ENCODE measurements at places on chromosomes 12 and 14.

GRCh38 chr14:32508281-32508680 lies 179.2 kb downstream of the AKAP6 start:
- DNase-seq, result no peak

- DNase-seq, result no peak
Measured at GRCh38 chr12:115626210-115626609, 651.3 kb downstream of the MED13L start.

GRCh38 chr12:59977779-59978178 lies 381.9 kb downstream of the SLC16A7 start:
- DNase-seq, result no peak

- DNase-seq, result no peak
Measured at GRCh38 chr14:55316564-55316963, 45.3 kb downstream of the FBXO34 start.

DNA sequence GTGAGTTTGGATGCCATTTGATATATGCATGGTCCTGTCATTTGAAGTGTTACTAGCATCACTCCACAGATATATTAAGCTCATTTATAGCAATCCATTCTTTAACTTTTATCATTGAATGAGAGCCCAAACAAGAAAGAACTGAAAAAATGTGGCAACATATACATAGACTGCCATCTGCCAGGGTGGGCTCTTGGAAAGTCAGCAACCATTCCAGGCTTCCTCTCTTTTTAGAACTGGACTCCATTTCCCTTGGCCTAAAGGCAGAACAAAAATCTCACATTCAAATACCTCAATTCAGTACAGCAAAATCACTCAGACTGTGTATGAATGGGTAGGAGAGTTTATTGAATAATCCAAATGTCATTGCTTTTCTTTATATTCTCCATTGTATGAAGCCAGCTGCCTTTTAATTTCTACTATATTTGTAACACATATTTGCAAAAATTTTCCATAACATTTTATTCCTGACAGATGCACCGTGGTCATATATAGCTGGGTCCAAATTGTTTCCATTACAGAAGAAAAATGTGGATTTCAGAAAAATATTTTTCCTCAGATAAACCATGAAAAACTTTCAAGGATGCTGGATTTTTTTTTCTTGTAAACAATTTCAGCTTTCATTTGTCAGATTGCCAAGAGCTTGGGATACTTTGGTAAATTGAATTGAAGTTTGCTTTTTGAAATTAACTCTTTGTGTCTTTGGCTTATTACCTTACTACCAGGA lies 1252.3 kb upstream of the SEL1L start:
- no peak for DNase-seq

DNA sequence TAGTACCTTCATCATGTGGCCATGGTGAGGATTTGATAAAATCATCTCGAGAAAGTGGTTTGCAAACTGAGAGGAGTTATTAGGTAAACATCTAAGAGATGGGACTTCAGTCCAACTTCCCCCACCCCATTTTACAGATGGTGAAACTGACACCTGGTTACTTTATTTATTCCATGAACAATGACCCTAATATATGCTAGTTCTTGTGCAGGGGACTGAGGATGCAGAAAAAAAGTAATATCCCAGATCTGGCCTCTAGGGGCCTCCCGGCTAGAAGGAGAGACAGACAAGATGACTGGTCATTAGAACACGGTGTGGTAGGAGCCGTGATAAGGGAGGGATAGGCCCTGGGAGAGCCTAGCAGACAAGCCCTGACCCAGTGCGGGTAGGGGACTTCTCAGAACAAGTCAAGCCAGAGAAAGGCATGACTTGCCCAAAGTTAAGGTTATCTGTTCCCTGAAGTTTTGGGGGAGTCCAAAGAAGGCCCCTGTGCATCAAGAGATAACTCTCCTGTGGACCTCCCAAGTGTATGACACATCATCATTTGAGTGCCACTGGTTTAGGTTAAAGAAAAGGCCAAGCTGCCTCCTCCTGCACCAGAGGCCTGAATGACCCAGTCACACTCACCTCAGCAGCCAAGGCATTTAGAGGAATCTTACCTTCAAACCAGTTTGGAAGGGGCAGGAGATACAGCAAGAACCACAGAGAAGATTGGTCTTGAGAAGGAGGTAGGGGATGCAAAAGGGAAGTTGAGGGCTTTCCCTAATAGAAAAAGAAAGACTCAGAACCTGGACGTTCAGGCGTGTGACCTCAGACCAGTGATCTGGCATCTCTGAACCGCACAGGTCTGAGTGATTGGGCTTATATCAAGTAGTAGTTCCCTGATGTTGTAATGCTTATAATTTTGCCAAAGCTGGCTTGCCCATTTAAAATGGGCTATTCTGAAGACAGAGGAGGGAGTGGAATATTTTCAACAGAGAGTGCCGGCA lies 1.6 kb downstream of the CMKLR1 start:
- DNase-seq, result no peak

GRCh38 chr12:117143008-117143532 lies 43.9 kb upstream of the TESC start:
- DNase-seq, result no peak

GRCh38 chr14:92789457-92790089 lies 4.5 kb upstream of the GOLGA5 start:
- DNase-seq, result no peak

DNA sequence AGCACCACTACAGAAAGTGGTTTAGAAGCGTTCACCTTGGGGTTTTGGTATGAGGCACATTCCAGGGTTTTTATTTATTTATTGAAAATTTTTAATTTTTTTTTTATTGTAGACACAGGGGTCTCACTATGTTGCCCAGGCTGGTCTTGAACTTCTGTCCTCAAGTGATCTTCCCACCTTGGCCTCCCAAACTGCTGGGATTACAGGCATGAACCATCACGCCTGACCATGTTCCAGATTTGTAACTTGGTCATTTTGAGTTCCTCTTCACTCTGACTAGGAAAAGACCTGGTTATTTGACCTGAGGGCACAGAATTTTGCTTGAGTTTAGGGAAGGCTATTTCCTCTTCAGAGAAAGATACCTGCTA lies 3.1 kb downstream of the MLEC start:
- no peak for DNase-seq

DNA sequence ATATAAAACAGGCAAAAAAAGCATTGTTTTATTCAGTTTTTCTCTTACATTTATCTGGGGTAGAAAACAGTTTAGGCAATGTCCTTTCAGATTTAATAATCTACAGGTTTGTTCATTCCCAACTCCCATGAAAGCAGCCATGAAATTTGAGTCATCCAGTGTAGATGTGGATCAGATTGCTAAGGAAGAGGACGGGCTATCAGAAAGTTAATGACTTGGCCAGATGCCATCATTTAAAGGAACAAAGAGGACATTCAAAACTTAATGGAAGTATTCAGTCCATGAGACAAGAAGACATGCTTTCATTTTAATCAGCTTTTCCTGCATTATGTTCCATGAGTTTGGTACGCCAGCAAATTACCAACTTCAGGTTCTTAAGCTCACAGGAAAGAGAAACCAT lies 31.1 kb upstream of the POC1B start:
- no peak for DNase-seq

- DNase-seq, result no peak
Measured at GRCh38 chr12:111435661-111436201, 30.0 kb downstream of the SH2B3 start.

- DNase-seq, result no peak
Measured at GRCh38 chr12:77947330-77947729, 116.6 kb downstream of the NAV3 start.

DNA sequence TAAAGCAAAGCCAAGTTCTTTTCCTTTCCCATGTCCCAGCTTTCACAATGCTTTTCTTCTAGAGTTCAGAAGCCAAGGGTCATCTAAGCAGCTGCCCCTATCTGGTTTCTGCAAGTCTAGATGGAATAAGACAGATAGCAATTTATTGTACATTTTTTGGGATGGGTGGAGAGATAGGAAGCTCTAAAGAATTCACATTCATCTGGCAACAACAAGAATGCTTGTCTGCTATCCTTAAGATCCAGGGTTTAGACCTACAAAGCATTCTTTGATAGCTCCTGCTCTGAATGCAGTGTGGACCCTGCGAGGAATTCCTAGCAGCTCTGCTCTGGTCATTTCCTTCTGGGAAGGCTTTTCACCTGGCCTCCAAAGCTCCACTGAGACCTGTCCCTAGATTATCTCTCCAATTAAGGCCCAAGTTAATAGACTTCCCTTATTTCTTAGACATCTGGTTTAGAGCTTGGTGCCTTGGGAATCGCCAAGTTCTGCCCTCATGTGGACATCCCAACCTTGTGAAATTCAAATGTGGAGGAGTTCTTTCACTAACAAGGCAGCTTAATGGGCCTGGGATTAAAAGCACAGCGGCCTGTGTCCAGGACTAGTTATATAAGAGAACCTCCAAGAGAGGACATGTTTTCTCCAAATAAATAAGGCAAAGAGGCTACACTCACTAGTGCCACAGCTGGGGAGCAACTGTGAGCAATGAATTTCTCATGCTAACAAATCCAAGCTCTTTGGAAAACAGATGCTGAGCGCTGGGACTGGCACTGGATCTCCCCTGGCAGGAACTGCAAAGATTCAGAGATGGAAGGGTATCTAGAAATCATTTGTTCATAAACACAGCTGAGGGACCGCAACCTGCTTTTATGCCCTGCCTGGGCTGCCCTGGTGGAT lies 384.5 kb upstream of the DDHD1 start:
- no peak for DNase-seq

GRCh38 chr14:55373784-55374705 lies 37.6 kb downstream of the ATG14 start:
- DNase-seq, result no peak

DNA sequence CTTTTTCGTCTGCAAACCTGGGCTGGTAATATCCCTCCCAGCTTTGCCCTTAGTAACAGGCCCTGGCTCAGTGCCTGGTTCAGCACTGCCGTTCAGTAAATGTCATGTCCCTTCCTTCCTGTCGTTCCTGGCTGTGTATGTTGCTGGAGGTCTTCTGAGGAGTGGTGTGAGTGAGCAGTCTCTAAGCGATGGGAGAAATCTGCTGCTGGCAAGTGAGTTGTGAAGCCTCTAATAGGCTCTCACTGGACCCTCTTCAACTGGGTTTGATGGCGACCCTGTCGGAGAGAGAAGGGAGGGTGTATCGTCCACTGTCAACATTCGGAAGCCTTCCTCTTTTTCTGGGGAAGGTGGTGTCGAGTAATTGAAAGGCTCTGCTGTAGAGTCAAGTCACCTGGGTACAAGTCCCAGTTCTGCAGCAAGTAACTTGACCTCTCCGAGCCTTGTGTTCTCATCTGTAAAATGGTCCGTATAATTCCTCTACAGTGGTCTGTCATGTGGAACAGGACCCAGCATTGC lies 62.8 kb downstream of the HRK start:
- DNase-seq, result no peak

- no peak for DNase-seq
Measured at GRCh38 chr12:8989413-8989812, at the start of gene KLRG1. KLRG1 (plus strand) TSS chr12:8989546; CDS start chr12:8989636, 90 bp downstream.

DNA sequence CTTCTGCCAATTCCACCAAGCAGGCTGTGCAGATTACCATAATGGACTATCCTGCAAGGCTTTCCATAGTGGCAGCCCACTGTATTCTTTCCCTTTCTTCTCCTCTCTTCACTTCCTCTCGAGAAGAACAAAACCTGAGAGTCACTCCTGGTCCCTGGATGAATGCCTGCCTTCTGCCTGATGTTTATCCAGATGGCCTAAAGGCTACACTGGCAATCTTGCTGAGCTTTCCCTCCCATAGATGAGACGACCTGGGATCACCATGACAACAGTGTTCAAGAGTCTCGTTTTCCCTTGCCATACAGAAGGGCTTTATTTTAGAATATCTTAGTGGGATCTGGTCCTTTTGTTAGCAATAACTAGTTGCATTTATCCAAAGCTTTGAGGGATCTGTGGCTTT lies 142.3 kb downstream of the RTN1 start:
- DNase-seq, result no peak

- no peak for DNase-seq
Measured at GRCh38 chr12:100545092-100545491, 28.4 kb upstream of the GAS2L3 start.

GRCh38 chr12:75831402-75831801 lies 200.2 kb downstream of the PHLDA1 start:
- no peak for DNase-seq

DNA sequence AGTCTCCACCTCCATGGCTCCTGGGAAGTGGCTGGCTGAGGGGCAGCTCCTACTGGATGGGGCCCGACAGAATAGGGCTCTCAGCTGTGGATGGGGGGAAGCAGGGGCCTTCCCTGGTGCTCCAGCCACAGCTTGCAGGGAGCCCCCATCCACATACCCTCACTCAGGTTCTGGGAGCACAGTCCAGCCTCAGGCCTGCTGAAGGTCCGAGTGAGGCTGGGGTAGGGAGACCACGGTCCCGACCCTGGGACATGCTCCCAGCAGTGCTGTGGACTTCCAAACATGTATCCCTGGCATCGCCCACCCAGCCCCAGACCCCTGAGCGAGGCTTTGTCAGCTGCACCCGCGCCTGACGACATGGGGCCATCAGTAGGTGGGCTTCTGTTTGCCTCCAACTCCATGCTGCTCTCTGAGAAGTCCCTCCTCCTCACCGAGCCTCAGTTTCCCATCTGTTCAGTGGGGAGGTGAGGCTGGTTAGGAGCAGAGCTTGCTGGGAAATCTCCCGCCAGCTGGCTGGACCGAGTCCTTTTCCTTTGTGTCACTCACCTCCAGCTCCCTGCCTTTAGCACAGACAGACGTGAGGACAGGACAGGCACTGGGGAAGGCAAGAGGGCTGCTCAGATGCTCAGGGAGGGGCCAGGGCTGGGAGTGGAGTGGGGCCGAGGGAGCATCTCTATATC lies 9.1 kb upstream of the ATG101 start:
- DNase-seq, result no peak

DNA sequence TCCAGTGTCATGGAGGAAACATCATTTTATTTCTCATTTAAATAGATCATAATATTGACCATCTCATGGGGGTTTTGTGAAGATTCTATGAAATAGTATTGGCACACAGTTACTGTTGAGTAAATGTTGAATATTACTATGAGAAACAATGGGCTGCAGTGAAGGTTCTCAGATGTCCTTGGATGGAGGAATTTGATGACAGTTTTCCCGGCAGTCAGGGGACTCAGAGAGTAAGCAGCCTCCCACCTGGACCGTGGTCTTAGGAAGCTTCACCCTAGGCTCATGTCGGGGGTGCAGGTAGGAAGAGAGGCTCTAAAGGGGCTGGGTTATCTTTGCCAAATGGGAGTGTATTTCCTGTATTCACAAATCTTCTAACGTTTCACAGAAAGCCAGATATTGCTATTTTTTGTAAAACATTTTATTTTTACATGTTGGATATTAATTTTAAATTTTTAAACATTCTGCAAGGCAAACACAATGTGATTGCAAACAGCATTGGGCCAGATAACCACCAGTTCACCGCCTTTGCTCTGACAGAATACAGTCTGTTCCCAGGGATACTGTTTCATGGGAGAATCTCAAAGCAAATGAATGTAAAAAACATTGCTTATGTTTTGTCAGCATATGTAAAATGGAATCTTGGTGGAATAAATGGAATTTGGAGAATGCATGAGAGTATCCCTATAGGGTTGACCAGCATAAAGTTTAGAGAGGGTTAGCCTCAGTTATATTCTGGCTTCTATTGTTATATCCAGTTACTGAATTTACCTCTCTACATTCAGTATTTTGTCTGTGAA lies 380.8 kb upstream of the TMEM132C start:
- no peak for DNase-seq

Measured in stimulated activated CD8-positive, alpha-beta memory T cell treated with anti-CD3 and anti-CD28 coated beads, Interleukin-15, amount 100 ng/mL, for 4 hours (primary cell).